Activated naive CD4-positive, alpha-beta T cell treated with anti-CD3 and anti-CD28 coated beads for 36 hours (primary cell): ENCODE measurements at places on chromosomes 6 and 20. TPM values are rescaled to one million over a fixed set of nuclear protein-coding genes. Genes with fewer than 3 reads are reported as not detected.

GRCh38 chr20:647479-648019 lies 5.5 kb downstream of the SRXN1 start:
- H3K4me3 ChIP-seq = no peak overlapping the region
- DNase-seq = no peak
- peaks cover 9% of the 10 kb centered on the region for H3K4me1 ChIP-seq
- no peak overlapping the region for H3K27ac ChIP-seq

BTN1A1 gene
- total RNA-seq = 0.07 TPM

- H3K4me3 ChIP-seq = no peak overlapping the region
- H3K36me3 ChIP-seq = no peaks in the 10 kb centered on the region
- H3K27ac ChIP-seq = no peak overlapping the region
Observed at GRCh38 chr20:10970109-10970508, 296.3 kb upstream of the JAG1 start.

SERPINB6 gene
- total RNA-seq = 31.2 TPM

PRRC2A gene
- total RNA-seq = 283 TPM

DNA sequence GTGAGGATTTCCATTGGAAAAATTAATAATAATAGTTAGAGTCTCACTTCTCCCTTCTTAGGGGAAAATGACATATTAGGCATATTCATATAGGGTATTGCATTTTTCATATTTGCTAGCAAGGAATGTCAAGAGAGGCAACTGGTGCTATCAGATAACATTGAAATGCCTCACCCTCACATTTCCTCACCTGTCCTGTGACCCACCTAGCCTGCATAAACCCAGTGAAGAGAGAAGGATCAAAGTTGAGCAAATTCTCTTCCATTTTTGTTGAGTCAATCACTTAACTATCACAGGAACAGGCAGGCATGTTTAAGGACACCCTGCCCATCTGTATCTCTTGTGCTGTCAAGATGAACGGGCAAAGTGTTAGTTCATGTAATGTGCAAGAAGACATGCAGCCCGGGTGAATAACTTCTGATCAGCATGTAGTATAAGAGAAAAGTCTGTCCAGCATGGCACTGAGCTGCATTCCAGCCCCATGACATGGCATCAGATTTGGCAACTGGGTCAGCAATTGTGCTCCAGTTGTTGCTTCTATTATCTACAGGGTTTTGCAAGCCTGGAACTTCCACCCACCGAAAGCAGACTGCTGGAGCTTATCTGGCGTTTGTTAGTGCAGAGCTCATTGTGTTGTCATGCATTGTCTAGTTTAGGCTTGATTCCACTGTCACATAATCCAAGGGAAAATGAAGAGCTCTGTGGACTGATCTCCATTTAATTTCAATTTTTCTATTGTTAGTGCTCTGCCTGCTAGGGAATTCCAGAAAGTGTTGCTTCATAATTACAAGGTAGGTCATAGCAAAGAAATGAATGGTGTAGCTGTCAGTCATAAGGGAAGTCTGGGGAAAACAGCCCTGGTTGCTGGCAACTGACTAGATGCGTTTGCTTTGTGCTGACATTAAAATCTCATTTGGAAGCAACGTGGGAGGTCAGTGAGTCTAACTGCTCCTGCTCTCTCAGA lies 138.4 kb upstream of the TNFAIP3 start:
- H3K27me3 ChIP-seq = peaks cover 4% of the 10 kb centered on the region
- DNase-seq = no peak
- H3K36me3 ChIP-seq = no peaks in the 10 kb centered on the region
- H3K4me3 ChIP-seq = no peak overlapping the region
- H3K4me1 ChIP-seq = no peaks in the 10 kb centered on the region

STX11 gene
- 17.2 TPM for total RNA-seq

GRCh38 chr6:41512146-41512701 lies 34.0 kb upstream of the FOXP4 start:
- no peaks in the 10 kb centered on the region for H3K4me1 ChIP-seq
- H3K36me3 ChIP-seq = no peaks in the 10 kb centered on the region
- H3K27ac ChIP-seq = no peak overlapping the region
- DNase-seq = no peak
- H3K4me3 ChIP-seq = no peak overlapping the region

GRCh38 chr6:148818939-148819575 lies 72.2 kb downstream of the UST start:
- no peak overlapping the region for H3K4me3 ChIP-seq
- H3K4me1 ChIP-seq = no peaks in the 10 kb centered on the region
- DNase-seq = no peak
- H3K27me3 ChIP-seq = no peaks in the 10 kb centered on the region
- H3K27ac ChIP-seq = no peak overlapping the region

DNA sequence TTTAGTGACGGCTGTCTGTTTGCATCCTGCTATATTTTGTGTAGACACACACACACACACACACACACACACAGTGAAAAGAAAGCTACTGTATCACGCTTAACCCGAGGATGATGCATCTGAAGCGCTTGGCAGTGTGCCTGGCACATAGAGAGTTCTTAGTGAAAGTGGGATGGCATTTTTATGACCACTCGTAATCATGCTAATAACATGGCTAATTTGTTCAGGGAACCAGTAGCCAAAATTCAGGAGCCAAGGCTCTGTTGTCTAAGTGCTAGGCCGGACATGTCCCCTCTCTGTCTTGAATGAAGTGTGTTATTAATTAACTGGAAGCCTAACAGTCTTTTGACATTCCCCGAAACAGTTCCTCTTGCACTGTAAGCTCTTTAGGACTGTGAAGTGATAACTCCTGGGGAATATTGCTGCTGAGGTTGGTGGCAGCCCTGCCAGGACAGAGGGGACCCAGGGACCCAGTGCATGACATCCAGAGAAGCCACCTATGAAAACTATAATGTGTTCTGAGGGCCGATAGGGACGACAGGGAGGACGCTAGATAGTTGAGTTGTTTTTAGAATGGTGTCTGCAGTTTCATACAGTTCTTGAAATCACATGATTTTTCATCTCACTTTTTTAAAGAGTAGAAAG lies 45.0 kb upstream of the IRF4 start:
- peaks cover 5% of the 10 kb centered on the region for H3K36me3 ChIP-seq
- H3K27me3 ChIP-seq = no peaks in the 10 kb centered on the region
- no peak overlapping the region for H3K27ac ChIP-seq
- no peak overlapping the region for H3K4me3 ChIP-seq
- no peak for DNase-seq

ACSS2 gene
- 71.3 TPM for total RNA-seq

HRH3 gene
- total RNA-seq = not detected

POPDC3 gene
- not detected for total RNA-seq

- no peak overlapping the region for H3K4me3 ChIP-seq
- H3K36me3 ChIP-seq = peaks cover 22% of the 10 kb centered on the region
- peak overlapping the region; percentile 18 for H3K27ac ChIP-seq
- no peak for DNase-seq
Observed at GRCh38 chr20:36585410-36586125, 12.2 kb downstream of the TGIF2 start.

ENPP5 gene
- total RNA-seq = 0.62 TPM

GRCh38 chr6:83860782-83861495 lies 1.4 kb downstream of the CYB5R4 start:
- peak overlapping the region; percentile 100 for H3K4me3 ChIP-seq
- H3K27ac ChIP-seq = no peak overlapping the region
- no peak for DNase-seq
- H3K36me3 ChIP-seq = peaks cover 17% of the 10 kb centered on the region

TTLL9 gene
- total RNA-seq = not detected

GRCh38 chr6:107708435-107708834 lies 115.7 kb downstream of the SCML4 start:
- H3K4me1 ChIP-seq = peaks cover 38% of the 10 kb centered on the region
- H3K27me3 ChIP-seq = no peaks in the 10 kb centered on the region

DNA sequence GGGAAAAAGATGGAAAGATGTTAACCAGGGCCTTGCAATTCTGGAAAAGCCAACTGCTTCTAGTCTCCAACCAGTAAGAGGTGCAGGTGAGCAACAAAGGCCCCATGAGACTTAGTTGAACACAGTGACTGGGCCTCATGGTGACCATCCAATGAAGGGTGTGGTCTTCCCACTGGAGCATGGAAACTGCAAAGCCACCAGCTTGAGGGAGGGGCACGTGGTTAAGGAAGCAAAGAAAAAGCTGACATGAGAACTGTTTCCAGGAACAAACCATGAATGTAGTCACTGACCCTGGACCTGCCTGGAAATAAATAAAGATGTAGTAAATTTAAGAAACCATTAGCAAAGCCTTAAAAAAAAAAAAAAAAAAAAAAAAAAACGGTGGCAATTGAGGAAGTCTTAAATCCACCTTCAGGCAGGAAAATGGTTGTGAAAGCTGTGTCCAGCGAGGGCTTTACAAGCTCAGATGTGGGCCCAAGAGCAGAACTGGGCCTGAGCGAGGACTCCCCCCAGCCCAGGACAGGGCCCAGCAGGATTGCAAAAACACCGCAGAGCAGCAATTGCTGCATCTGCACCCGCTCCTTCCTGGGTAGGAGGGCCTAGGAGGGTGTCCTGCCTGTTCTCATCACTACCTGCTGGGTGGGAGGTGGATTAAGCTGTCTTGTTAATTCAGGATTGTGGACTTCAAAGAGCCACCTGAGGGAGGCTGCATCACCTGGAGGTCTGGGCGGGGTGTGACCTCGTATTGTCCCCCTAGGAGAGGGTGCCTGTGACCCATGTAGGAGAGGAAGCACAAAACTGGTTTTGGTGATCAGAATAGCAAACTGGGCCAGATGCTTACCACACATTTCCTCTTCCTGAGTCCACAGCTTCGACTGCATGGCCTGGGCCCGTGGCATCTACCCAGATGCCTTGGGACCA lies 10.3 kb downstream of the GFRA4 start:
- H3K4me1 ChIP-seq = no peaks in the 10 kb centered on the region
- peaks cover 6% of the 10 kb centered on the region for H3K36me3 ChIP-seq
- H3K27ac ChIP-seq = no peak overlapping the region
- H3K4me3 ChIP-seq = no peak overlapping the region

FAM162B gene
- total RNA-seq = not detected

ADGRF5 gene
- not detected for total RNA-seq

GFRA4 gene
- not detected for total RNA-seq

- DNase-seq = no peak
- H3K27ac ChIP-seq = no peak overlapping the region
- H3K27me3 ChIP-seq = no peaks in the 10 kb centered on the region
- peaks cover 23% of the 10 kb centered on the region for H3K4me1 ChIP-seq
Observed at GRCh38 chr6:118494091-118494490, 54.0 kb upstream of the PLN start.

DNA sequence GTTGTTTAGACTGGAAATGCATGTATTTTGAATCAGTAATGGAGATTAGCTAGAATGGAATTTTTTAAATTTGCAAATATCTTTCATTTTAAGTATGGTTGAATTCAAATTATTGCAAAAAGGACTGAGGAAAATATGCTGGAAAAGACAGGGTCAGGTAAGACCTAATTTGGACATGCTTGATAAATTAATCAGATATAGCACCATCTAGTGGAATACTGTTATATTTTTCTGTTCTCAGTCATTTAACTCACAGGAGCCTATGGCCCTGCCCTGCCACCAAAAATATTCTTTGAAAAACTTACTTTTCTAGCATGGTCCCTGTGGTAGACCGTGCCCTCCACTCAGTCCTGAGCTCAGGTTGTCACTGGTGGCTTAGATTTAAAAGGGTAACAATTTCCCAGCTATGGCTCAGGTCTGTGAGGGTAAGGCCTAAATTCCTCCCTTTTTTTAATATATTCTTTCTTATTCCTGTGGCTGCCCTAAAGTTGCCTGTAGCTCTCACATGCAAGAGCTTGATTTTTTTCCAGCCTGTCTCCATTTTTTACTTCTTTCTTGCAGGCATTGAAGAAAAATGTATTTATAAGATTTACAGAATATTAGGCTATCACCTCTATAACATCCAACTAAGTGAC lies 25.3 kb upstream of the KIAA1586 start:
- no peak overlapping the region for H3K27ac ChIP-seq
- no peaks in the 10 kb centered on the region for H3K4me1 ChIP-seq
- H3K27me3 ChIP-seq = peaks cover 6% of the 10 kb centered on the region
- DNase-seq = peak; percentile 8
- H3K4me3 ChIP-seq = no peak overlapping the region

- H3K4me3 ChIP-seq = no peak overlapping the region
- DNase-seq = no peak
- H3K27me3 ChIP-seq = peaks cover 3% of the 10 kb centered on the region
- H3K36me3 ChIP-seq = no peaks in the 10 kb centered on the region
- peaks cover 29% of the 10 kb centered on the region for H3K4me1 ChIP-seq
- no peak overlapping the region for H3K27ac ChIP-seq
Observed at GRCh38 chr6:151722342-151722741, 85.1 kb upstream of the ESR1 start.

DNA sequence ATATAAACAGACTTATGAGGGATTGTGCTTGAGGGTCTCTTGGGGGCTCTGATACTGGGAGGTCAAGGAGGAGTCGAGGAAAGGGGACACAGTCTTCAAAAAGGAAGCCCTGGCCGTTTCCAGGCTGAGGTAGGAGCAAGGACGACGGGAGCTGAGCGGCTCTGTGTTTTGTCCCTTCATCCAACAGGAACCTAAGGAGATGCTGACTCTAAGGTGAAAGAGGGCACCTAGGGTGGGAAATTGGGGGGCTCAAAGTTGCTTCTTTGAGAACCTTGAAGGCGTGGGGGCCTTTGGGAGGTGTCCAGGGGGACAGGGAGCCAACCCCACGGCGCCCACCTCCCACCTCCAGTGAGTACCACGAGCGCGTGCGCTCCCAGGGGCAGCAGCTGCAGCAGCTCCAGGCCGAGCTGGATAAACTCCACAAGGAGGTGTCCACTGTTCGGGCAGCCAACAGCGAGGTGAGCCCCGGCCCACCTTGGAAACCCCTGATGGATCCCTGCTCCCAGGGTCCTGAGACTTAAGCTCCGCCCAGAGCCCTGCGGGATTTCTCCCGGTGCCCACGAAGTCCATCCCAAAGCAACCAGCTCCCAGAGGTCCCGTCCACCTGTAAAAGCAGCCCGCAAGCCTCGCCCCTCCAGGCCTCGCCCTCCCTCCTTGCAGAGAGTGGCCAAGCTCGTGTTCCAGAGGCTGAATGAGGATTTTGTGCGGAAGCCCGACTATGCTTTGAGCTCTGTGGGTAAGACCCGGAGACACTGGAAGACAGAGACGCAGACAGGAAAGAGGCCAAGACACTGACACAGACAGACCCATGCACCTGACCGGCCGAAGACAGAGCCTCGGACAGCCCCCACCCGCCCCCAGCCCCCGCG lies 2.9 kb downstream of the SPAG4 start:
- H3K4me1 ChIP-seq = peaks cover 48% of the 10 kb centered on the region
- H3K36me3 ChIP-seq = peaks cover 2% of the 10 kb centered on the region
- H3K4me3 ChIP-seq = peak overlapping the region; percentile 82

DNA sequence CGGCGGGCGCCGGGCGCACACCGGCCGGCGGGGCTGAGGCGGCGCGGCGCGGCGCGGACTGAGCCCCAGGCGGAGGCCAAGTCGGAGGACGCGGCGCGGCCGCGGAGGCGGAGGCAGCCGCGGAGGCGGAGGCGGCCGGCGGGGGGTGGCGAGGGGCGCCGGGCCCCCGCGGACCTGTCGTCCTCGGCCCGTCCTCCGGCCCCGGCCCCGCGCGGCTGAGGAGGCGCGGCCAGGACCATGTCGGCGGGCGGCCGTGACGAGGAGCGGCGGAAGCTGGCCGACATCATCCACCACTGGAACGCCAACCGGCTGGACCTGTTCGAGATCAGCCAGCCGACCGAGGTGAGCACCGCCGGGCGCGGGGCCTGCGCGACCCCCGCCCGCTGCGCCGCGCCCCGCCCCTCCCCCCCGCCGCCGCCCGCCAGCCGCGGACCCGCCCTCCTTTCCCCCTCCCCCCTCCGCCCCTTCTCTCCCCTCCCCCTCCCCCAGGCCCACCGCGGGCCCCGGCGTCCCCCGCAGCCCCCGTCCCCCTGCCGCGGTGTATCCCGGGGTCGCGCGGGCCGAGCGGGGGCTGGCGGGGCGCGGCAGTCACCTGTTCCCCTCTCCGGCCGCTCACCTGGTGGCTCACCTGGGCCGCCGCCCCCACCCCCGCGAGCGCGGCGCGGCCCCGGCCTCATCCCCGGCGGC lies at the start of gene AFDN:
AFDN (plus strand) TSS at position 16 of the 687 bp plus-strand sequence; CDS start at position 238, 222 bp downstream.
- no peak for DNase-seq
- peak within 1 kb of the TSS; percentile 79 for H3K4me3 ChIP-seq
- peaks cover 21% of the 10 kb centered on the region for H3K4me1 ChIP-seq
- peaks cover 3% of the 10 kb centered on the region for H3K36me3 ChIP-seq
- H3K27ac ChIP-seq = no peak within 1 kb of the TSS

CNR1 gene
- total RNA-seq = not detected

SLC17A1 gene
- not detected for total RNA-seq
